Hindlimb muscle (tissue), 1 donor: ENCODE measurements at places on chromosomes 6 and 20. TPM values are rescaled to one million over a fixed set of nuclear protein-coding genes. Genes with fewer than 3 reads are reported as not detected.

- DNase-seq: no peak
Observed at GRCh38 chr6:119586250-119586882, 236.8 kb upstream of the MAN1A1 start.

DNA sequence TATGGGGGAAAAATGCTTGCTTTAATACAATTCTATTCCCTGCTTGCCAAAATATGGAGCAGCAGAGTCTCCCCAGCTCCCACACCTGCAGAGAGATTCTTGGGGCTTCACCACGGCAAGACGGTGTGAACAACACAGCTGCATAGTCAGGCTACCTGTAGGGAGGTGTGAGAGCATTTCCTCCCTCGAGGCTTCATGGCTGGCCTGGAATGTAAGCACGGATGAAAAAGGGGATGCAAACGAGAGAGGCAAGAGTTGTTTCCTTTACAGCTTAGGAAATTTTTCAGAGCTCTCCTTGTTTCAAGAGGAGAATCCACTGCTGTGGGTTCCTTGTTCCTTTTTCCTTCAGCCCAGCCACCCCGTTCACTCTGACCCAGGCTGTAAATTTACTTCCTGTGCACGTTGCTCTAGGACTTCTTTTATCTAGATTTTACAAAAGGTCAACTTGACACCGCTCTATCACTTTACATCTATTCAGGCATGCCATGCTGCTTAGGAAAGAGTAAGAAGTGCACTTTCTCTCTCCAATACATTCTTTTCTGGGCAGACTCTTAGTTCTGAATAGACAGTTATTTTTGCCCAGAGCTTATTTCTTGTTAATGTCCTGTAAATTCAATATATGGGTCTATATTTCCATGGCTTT is 197.1 kb downstream of the KHDC1L start:
- DNase-seq: no peak

- DNase-seq: no peak
Observed at GRCh38 chr6:102051001-102051400, 657.5 kb downstream of the GRIK2 start.

DNA sequence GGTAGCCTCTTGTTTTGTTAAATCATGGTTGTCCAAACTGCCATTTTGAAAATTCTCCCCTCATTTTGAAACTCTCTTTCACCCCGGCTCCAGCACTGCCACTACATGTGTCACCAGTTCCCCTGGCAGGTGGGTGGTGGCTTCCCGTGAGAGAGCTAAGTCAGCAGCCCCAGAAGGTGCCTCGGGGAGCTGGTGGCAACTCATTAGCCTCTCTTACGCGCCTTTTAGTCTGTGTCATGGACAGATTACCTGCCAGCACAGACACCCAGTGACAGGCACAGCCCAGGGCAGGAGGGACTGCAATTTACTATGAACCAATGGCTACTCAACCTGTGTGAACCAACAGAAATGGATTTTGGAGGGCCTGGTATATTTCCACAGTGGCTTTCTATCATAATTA is 147.1 kb upstream of the SASH1 start:
- DNase-seq: no peak

DNA sequence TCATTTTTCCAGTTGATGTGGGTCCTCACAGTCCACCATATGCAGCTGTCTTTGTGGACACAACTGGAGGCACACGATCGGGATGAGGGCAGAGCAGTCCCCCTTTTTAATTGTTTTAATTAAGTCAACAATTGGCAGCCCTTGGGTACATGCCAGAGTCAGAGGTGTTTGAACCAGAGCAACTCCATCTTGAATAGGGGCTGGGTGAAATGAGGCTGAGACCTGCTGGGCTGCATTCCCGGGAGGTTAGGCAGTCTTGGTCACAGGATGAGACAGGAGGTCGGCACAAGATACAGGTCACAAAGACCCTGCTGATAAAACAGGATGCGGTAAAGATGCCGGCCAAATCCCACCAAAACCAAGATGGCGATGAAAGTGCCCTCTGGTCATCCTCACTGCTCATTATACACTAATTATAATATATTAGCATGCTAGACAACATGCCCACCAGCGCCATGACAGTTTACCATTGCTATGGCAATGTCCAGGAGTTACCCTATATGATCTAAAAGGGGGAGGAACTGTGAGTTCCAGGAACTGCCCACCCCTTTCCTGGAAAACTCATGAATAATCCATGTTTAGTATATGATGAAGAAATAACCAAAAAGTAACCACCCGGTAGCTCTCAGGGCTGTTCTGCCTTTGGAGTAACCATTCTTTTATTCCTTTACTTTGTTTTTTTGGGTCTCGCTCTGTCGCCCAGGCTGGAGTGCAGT is 31.8 kb upstream of the BLCAP start:
- no peak for DNase-seq

DNA sequence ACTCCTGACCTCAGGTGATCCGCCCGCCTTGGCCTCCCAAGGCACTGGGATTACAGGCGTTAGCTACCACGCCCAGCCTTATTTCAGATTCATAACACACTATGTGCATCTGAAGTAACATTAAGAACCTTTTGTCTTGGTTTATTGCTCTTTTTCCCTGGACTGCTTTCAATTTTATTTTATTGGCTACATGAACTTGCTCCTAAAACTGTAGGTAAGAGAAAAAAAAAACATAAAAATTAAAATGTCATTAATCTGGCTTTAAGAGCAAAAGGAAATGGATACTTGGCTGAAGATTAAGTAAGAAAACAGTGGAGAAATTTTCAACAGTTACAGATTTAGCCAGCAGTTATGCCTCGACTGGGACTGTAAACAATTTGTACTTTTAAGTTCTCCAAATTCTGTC is 62.5 kb downstream of the GJA1 start:
- no peak for DNase-seq

DNA sequence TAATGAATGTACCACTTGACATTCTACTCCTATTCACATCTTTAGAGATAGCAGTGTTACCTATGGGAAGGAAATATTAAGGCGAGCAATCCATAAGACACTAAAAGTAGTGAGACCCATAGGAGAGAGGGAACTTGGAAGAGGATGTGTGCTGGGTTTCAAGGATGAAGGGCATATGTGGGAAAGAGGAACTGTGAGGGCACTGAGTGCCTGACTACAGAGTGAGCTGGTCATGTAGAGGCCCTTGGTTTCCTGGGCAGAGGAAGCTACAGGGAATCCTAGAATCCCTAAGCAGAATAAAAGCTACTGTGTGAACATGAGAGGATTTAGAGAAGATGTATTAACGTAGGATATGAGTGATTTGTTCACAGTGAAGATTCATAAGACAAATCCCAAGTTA is 262.8 kb downstream of the FARS2 start:
- no peak for DNase-seq

DNA sequence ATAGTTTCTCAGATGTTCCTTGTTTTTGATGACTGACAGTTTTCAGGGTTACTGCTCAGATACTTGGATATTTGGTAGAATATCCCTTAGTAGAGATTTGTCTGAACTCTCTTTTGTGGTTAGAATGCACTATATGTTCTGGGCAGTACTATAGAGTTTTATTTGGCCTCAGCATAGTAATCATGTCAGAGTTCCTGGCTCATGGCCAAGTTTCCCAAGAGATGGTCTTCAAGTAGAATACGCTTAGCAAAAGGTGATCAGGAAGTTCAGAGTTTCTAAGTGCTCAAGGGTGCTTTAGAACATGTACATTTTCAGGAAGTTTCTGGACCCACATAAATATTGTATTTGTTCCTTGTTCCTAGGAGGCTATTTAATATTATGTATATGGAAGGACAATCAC is 1209.7 kb upstream of the GJE1 start:
- no peak for DNase-seq

DNA sequence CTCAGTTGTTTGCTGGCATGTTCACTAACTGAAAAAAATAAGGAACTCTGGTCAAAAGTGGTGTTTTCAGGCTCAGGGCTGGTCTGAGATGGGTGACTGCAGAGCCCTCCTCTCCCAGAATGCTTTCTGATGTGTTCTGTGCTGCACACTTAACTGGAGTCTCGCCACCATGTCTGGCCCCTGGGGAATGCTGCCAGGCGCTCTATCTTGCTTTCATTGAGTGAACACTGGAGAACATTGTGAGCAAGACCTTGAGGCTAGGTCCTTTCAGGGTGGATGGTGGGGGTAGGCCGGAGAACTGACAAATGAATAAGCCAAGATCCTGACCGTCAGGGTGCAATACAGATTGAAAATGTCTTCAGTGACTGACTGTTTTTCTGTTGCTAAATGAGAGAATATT is 19.5 kb downstream of the PANK2 start:
- DNase-seq: no peak

GRCh38 chr6:16676376-16676775 is 84.9 kb downstream of the ATXN1 start:
- DNase-seq: no peak

- no peak for DNase-seq
Observed at GRCh38 chr6:152301021-152301764, 336.0 kb downstream of the SYNE1 start.

DNA sequence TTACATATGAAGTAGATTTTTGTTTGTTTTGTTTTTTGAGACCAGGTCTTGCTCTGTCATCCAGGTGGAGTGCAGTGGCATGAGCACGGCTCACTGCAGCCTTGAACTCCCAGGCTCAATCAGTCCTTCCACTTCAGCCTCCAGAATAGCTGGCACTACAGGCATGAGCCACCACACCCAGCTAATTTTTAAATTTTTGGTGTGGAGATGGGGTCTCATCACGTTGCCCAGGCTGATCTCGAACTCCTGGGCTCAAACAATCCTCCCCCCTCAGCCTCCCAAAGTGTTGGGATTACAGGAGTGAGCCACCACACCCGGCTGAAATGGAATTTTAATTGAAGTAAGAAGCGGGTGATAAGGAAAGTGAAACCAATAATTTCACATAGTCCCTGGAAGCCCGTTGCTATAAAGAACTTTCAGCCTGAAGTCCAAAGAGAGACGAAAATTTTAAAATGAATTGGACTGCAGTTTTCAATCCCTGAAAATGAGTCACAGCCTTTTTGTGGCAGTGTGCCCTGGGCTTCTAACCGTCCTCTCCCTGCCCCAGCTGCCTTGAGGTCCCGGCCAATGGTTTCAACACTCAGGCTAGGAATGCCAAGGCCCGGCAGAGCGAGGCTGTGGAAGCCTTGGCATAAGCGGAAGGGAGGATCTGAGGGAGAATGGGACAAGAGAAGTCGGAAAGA is 757 bp downstream of the RAET1E start:
- DNase-seq: peak; percentile 83

Gene KIFC1
- polyA plus RNA-seq: 18.1 TPM

Gene CRIP3
- polyA plus RNA-seq: 2.1 TPM

Gene C6orf15
- not detected for polyA plus RNA-seq
